ENCODE measurements at places on chromosomes 7 and 10.

DNA sequence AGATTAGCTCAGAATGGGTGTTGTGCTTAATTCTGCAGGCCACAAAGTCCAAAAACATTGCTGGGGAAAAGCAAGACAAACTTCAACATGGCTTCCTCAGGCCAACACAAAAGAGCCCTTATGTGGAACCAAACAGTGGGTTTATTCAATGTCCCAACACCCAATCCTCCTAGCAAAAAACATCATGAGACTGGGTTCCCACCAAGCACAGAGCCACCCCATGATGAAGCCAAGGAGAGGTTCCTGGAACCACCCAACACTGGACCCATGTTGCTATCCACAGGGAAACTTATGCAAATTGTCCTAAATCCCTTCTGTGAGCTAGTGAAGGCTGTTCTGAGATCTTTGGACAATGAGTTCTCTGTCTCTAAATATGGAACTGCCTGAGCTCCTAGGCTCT lies 24.0 kb downstream of the SLC25A13 start:
- no peak for DNase-seq

DNA sequence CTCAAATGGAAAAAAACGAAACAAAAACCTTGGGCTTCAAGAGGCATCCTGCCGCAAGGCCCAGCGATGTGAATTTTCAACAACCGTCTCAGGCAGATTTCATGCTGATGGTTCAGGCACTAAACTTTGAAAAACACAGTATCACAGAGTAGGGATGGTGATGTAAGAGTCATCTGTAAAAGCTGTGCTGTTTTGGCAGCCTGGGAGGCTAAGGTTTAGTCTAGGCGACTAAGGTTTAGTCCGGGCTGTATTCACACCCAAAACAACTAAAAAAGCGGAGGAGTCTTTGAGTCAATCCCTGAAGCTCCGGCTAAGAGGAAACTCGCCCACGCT lies 420 bp upstream of the MINPP1 start:
- DNase-seq: no peak

- DNase-seq: no peak
Measured at GRCh38 chr10:98351831-98352402, 63.1 kb downstream of the PYROXD2 start.

- DNase-seq: no peak
Measured at GRCh38 chr10:17510242-17510908, 56.0 kb upstream of the ST8SIA6 start.

DNA sequence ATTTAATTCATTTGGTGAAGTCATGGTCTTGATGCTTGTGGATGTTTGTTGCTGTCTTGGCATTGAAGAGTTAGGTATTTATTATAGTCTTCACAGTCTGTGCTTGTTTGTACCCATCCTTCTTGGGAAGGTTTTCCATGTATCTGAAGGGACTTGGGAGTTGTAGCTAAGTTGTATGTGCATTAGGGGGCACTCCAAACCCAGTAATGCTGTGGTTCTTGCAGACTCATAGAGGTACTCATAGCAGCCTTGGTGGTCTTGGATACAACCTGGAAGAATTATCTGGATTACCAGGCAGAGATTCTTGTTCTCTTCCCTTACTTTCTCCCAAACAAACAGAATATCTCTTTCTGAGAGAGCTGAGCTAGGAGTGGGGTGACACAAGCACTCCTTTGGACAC lies 93.2 kb downstream of the ADCYAP1R1 start:
- DNase-seq: no peak

DNA sequence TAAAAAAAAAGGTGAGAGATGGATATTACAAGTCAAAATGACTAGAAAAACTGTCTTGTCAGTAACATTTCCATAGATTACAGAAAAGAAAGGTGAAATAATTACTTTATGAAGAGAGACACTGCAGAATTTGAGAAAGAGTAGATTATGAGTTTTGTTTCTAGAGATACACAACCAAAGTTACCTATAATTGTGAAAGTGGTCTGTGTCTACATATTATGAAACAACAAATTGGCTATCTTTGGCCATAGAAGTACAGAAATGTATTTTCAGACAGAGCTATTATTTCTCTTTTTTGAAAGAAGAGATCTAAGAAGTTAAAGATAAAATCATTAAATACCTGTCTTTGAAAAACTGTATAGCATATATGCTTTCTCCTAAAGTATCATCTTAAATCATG lies 30.1 kb downstream of the KCND2 start:
- no peak for DNase-seq

GRCh38 chr10:92081641-92082040 lies 158.1 kb downstream of the BTAF1 start:
- no peak for DNase-seq

DNA sequence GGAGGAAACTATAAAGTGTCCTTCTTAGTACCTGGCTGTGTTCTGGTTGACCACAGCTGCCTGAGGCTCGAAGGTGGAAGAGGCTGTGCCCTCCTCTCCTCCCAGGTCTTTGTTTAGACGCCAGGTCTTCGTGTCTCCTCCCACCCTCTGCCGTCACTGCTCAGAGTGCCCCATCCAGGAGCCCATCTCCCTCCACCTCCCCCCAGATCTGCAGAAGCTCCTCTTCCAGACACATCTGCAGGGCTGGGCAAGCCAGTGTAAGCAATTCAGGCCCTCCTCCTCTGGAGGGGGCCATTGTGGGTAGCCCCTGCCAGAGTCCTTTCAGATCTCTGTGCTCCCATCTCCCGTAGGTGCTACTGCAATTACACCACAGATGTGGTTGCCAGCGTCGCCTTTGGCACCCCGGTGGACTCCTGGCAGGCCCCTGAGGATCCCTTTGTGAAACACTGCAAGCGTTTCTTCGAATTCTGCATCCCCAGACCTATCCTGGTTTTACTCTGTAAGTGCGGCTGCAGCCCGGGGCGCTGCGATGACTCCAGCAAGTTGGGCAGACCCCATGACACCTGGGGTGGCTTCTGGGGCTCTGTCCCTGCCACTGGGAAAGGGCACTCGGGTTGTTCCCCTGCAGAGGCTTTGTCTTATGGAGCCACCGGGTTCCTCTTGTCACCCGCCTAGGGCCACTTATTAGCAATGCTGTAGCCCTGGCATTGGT lies 107.5 kb downstream of the PARP12 start:
- DNase-seq: no peak

- no peak for DNase-seq
Measured at GRCh38 chr10:4059471-4060138, 274.6 kb upstream of the KLF6 start.

DNA sequence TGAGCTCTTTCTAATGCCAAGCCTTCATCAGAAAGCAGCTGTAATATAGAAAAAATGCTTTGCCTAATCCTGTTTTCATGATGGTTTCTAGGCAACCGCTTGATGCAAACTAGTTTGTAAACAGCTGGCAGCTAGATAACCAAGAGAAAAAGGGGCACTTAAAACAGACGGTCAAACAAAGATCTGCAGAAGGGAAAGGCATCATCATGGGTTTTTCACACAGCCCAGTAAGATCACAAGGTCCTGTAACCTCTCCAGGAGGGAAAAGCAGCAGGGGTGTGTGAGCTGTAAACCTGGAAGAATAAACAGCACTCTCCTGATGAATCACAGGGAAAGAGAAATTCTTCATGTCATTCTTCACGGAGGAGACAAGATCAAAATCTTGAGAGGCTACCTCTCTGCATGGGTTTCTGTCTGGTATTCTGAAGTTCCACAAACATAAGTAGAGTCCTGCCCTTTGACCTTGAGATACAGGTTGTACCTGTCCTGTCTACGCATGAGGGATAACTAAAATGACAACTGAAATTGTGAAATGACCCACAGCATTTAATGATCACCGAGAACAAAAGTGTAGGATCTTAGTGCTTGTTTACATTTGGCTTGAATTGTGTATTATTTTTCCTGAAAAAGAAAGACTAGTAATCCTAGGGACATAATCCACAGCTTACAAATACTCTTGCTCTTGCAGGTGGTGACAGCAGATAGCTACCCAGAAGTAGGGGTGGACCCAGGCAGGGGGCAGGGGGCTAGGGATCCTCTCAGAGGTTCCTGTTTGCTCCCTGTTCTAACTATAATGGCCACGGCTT lies 48.0 kb downstream of the CREB3L2 start:
- no peak for DNase-seq
